ENCODE measurements at places on chromosomes 6 and 20.

DNA sequence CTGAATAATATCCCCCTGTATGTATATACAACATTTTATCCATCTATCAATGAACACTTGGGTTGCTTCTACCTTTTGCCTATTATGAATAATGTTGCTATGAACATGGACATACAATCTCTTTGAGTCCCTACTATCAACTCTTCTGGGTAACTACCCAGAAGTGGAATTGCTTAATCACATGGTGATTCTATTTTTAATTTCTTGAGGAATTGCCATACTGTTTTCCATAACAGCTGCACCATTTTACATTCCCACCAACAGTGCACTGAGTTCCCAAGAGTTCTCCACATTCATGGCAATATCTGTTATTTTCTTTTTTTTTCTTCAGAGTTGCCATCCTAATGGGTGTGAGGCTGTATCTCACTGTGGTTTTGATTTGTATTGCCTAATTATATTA is 88.3 kb downstream of the ZHX3 start:
- no peak for DNase-seq

- DNase-seq, result no peak
Observed at GRCh38 chr6:1627827-1628560, 18.3 kb downstream of the FOXC1 start.

- peak; percentile 20 for DNase-seq
Observed at GRCh38 chr20:38032585-38033329, 499 bp downstream of the TTI1 start.

DNA sequence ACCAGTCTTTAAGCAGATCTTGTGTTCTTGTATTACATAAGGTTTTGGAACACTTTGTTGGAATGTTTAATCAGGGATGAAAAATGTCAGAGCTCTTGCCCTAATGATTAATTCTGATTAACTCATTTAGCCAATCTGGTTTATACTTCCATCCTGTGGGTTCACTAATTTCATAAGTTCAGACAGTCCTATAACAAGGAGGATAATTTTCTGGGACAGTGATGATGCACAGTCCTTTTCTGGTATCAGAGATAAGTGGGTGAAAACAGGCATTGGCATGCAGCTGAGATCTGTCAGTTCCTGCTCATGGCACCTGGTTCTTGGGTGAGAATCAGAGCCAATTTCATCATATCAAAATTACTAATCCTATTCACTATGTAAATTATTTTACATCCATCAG is 125.0 kb upstream of the LAMA2 start:
- DNase-seq, result no peak

- DNase-seq, result no peak
Observed at GRCh38 chr20:64072498-64073063, 6.7 kb downstream of the RGS19 start.

GRCh38 chr20:14724468-14724867 is 387.1 kb upstream of the FLRT3 start:
- no peak for DNase-seq

DNA sequence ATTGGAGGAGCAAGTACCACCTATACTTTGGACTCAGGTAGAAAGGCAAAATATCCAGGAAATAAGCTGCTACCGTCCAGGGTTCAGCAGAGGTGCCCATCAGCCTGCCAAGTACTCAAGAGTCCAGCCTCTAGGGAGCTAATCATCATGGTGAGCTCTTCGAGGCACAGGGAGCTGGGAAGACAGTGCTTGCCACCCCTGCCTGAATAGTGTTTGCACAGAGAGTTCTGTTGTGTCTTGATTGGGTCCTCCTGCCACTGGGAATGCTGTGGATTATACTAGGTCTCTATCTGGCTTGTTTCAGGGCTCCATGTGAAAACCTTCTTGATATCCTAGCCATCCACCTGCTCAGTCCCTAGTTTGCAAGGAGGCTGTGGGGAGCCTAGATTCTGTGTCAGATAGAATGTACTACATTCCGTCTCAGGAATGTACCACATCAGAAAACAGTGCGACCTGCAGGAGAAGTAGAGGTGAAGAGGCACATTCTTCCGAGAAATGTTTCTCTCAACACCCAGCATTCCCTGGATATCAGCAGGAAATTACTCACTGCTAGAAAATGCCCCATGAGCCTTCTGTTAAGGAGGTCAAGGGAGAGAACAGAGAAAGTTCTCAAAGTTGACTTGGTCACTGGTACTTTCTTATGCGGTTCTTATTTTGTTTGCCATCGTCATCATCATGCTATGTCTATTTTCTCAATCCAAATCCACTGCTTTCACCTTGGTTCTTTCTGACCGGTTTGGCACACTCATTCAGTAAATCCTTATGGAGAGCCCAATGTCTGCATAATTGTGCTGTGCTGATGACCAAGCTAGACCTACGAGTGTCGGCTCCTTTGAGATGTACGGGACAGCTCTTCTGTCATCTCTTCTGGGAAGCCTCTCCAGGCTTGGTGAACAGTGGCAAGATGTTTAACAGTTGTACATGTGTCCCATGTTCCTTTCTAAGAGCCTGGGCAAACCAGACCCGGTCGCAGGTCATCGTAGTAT is 30.7 kb downstream of the PTPN1 start:
- no peak for DNase-seq

DNA sequence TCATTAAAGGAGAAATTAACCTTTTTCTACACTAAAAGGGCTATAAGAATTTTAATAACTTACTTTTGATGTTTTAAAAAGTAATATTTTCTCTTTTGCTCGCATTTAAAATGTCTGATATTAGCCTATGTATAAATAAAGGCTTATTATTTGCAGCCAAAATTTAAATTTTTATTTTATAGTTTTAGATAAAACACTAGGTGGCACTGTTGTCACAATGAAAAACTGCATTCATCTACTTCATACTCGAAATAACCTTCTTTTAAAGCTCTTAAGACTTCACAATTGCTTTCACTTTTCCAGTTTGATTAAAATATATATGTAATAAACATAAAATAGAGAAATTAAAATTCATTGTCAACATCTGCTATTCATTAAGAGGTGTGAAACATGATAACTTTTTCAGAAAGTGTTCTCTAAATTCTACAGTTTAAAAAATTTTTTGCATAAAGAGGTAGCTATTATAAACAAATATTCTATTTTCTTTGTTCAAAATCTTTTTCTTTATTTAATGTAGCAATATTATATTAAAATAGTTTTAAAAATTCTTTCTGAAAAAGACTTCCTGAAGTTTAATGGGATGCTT is 78.8 kb upstream of the DEFB112 start:
- DNase-seq, result no peak

GRCh38 chr6:96816301-96816817 is 20.9 kb downstream of the GPR63 start:
- no peak for DNase-seq

DNA sequence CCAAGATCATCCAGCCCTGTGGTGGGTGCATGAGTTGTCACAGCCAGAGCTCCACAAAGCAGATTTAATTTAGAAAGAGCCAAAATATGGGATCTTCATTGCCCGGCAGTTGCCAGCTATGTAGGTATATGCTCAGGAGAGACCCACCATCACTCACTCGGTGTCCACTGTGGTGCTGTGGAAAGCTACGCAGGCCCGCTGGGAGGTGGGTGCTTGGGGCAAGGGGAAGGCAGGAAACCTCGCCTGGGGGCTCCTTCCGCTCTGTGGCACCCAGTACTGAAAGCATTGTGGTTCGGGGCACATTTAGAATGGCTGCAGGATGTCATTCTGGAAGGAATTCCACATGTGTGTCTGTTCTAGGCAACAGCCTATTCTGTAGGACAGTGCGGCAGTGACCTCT is 259.9 kb downstream of the TAF4 start:
- no peak for DNase-seq

DNA sequence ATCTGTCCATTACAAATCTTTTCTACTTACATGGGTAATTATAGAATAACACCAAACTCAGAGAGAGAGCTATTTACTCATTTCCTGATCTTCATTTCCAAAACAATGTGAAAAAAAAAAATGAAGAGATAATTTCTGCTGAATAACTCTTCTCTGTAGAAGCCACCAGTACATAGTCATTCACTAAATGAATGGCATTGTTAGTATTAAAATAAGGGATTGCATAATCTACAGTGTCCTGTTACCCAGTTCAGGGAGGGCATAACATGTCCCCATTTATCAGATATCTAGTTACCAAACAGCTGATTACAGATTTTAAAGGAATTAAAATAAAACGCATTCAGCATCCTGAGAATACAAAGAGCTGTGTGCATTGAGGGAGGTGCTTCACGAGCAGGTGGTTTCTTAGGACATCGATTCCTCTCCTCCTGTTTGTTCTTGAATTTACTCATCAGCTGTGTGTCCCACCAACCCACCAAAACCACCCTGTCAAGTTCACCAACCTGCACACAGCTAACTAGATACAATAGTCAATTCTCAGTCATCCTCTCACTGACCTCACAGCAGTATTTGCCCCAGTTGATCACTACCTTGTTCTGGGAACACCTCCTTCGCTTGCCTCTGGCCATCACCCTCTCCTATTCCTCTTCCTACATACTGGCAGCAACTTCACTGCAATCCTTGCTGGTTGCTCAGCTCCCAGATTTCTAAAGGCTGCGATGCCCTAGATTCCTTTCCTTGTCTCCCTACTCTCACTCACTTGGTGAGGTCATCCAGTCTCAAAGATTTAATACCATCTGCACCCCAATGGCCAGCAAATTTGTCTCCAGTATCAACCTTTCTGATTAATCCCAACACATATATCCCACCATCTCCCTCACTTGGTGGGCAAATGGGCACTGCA is 18.7 kb downstream of the CNKSR3 start:
- DNase-seq, result no peak

- DNase-seq, result no peak
Observed at GRCh38 chr20:13213335-13213734, 7.7 kb upstream of the ISM1 start.

GRCh38 chr6:64520050-64520449 is 884.4 kb downstream of the PHF3 start:
- no peak for DNase-seq

GRCh38 chr6:129638055-129638684 is 71.8 kb downstream of the ARHGAP18 start:
- DNase-seq, result no peak

- no peak for DNase-seq
Observed at GRCh38 chr6:6729971-6730370, 141.5 kb downstream of the LY86 start.

GRCh38 chr20:10603971-10604864 is 69.6 kb downstream of the JAG1 start:
- no peak for DNase-seq

DNA sequence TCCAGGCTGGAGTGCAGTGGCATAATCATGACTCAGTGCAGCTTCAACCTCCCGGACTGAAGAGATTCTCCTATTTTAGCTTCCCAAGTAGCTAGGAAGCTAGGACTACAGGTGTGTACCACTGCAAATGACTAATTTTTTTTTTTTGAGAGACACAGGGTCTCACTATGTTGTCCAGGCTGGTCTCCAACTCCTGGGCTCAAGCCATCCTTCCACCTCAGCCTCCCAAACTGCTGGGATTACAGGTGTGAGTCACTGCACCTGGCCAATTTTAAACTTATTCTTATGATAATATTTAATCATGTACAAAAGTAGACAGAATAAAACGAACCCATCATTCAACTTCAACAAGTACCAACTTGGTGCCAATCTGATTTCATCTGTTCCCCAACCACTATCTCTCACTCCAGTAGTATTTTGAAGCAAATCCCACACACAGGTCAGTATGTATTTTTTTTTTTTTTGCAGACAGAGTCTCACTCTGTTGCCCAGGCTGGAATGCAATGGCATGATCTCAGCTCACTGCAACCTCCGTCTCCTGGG is 32.5 kb downstream of the BCL2L1 start:
- DNase-seq, result no peak

GRCh38 chr6:105892577-105893262 is 193.4 kb upstream of the PRDM1 start:
- DNase-seq, result no peak

GRCh38 chr6:139970591-139970991 is 596.1 kb upstream of the CITED2 start:
- no peak for DNase-seq

GRCh38 chr6:48486876-48487275 is 375.9 kb upstream of the PTCHD4 start:
- no peak for DNase-seq

DNA sequence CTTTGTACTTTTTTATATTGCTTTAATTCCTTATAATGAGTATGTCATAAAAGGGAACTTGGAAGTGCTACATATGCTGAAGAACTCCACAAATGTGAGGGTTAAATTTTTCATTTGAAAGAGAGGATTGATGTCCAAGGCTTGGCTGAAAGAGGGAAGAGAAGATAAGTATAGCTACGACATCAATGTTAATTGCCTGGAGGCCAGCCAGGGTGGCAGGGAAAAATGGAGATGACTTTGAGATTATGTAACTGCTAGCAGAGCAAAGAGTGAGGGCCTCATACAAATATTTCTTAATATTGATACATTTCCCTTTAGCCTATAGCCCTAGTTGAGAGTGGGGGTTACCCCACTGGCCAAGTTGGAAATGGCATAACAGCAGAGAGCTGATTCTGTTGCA is 24.8 kb upstream of the RIMS4 start:
- no peak for DNase-seq

DNA sequence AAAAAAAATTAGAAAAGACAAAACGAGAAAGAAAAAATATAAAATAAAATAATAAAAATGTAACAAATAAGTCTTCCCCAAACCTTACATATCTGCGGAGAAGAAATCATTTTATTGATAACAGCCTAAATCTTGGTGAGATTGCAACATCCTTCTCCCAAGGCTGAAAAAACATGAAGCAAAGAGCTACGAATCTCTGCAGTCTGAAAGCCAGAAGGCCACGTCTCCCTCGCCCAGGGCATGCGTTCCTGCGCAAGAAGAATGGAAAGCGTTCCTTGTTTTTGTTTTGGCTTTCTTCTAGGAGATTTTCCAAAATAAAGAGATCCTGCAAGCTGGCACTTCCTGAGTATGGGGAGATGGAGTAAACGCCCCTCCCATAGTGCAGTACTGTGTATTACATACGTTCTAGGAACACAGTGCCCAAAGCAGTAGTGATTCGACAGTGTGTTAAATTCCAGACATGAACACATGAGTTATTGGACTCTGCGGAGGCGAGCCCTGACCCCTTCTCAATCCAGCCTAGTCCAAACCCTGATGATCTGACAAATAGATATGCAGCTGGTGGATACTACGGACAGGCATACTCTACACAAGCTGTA is 126.7 kb upstream of the RREB1 start:
- DNase-seq, result no peak
